ENCODE measurements at places on chromosomes 12 and 14.

- H3K4me3 ChIP-seq: no peak overlapping the region
- H3K4me1 ChIP-seq: no peaks in the 10 kb centered on the region
- H3K27me3 ChIP-seq: no peaks in the 10 kb centered on the region
- no peak for DNase-seq
These were observed 161.6 kb downstream of the CACNA1C start for GRCh38 chr12:2214411-2214810.

DNA sequence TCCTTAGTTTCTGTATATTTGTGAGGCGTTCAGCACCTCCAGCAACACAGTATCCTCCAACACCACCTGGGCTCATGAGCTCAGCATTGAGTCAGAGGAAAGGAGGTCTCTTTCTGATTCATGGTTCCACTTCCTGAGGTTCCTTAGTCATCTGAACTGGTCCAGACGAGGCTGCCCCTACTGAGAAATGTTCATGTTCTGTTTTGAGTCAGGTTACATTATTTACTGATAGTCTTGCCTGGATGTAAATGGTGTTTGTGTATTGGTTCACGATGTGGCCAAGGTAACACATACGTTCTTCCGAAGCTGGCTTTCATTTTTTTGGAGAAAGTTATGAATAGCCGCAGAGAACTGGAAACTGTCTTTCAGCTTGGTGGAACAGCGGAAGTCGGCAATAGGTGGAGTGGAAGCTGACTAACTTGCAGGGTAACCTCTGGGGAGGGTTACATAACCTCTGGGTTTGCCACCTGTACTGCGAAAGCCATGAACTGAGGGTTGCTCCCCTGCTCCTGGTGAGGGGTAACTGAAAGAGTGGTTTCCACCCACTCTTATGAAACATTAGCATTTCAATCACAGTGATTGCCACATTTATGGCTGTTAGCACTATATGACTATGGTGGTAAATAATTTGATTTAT, 42.2 kb upstream of the MANSC4 start:
- no peaks in the 10 kb centered on the region for H3K27me3 ChIP-seq
- no peak overlapping the region for H3K27ac ChIP-seq
- H3K36me3 ChIP-seq: no peaks in the 10 kb centered on the region
- H3K4me1 ChIP-seq: no peaks in the 10 kb centered on the region

- no peak overlapping the region for H3K4me3 ChIP-seq
- H3K27ac ChIP-seq: no peak overlapping the region
These were observed 23.3 kb downstream of the OR10G3 start for GRCh38 chr14:21556378-21557083.

DNA sequence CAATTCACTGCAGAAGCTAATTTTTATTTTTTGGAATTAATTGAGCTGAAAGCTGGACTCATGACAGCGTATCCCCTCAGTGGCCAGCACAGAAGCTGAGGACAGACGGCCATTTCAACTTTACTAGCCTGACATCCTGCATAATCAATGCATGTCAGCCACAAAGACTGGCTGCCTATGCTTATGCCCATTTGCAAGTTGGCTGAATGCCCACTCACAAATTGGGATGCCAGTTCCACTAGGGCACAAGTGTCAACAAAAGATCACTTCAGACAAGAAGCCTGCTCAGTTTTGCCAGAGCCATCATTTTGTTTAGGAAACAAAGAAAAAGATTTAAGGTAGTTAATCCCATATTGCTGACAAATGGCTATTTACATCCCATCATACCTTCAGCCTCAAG, 417.6 kb downstream of the NOVA1 start:
- H3K4me1 ChIP-seq: no peaks in the 10 kb centered on the region
- H3K36me3 ChIP-seq: no peaks in the 10 kb centered on the region
- no peak overlapping the region for H3K27ac ChIP-seq
- H3K4me3 ChIP-seq: no peak overlapping the region

GRCh38 chr12:52285851-52286530, 5.3 kb downstream of the KRT81 start:
- DNase-seq: no peak
- H3K27me3 ChIP-seq: peaks cover 6% of the 10 kb centered on the region
- no peak overlapping the region for H3K4me3 ChIP-seq
- H3K27ac ChIP-seq: no peak overlapping the region
- no peaks in the 10 kb centered on the region for H3K4me1 ChIP-seq

GRCh38 chr12:6273205-6273540, 37.3 kb upstream of the PLEKHG6 start:
- peak overlapping the region; percentile 70 for H3K27ac ChIP-seq
- H3K4me1 ChIP-seq: peaks cover 18% of the 10 kb centered on the region
- DNase-seq: no peak
- no peaks in the 10 kb centered on the region for H3K27me3 ChIP-seq

DNA sequence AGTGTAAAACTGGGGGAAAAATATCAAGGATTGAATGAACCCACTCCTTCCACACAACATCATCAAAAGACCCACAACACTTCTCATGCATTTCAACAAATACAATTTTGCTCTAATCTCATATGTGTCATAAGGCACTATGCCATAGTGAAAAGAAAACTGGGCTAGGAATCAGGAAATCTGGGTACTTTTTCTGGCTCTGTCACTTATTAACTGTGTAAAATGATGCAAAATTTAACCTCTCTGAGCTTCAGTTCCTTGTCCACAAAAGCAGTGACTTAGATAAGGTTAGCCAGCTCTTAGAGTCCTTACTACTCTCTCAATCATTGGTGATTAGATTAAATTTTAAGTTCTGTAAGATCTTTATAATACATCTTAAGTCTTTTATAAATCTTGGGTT, 250.5 kb upstream of the SOX5 start:
- no peaks in the 10 kb centered on the region for H3K4me1 ChIP-seq
- DNase-seq: no peak
- no peaks in the 10 kb centered on the region for H3K27me3 ChIP-seq

GRCh38 chr12:62732861-62733427, 202.0 kb downstream of the PPM1H start:
- H3K36me3 ChIP-seq: no peaks in the 10 kb centered on the region
- DNase-seq: no peak
- H3K4me1 ChIP-seq: 0 out of 2 replicates have a peak, but pooled peaks cover 6% of the 10 kb centered on the region
- no peak overlapping the region for H3K27ac ChIP-seq

- 0 out of 2 replicates have a peak, but pooled peaks cover 4% of the 10 kb centered on the region for H3K27me3 ChIP-seq
- H3K27ac ChIP-seq: no peak overlapping the region
- H3K36me3 ChIP-seq: no peaks in the 10 kb centered on the region
- DNase-seq: no peak
- H3K4me3 ChIP-seq: no peak overlapping the region
- H3K4me1 ChIP-seq: no peaks in the 10 kb centered on the region
These were observed 1.7 kb downstream of the VSIG10 start for GRCh38 chr12:118102070-118102469.

DNA sequence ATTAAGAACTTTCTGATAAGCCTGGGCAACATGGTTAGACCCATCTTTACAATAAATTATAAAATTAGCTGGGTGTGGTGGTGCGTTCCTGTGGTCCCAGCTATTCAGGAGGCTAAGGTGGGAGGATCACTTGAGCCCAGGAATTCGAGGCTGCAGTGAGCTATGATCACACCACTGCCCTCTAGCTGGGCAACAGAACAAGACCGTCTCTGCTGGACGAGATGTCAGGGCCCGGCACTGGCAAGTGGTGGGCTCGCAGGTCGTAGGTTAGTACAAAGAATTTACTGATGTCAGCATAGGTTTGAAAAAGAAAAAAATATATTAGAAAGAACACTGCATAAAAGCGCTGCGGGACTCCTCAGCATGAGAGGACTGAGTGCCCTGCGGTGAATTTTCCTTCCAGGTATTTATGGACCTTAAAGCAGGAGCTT, 15.7 kb upstream of the VSIG10 start:
- no peak for DNase-seq
- no peak overlapping the region for H3K4me3 ChIP-seq
- H3K4me1 ChIP-seq: no peaks in the 10 kb centered on the region
- no peak overlapping the region for H3K27ac ChIP-seq
- no peaks in the 10 kb centered on the region for H3K36me3 ChIP-seq

- DNase-seq: no peak
- no peaks in the 10 kb centered on the region for H3K36me3 ChIP-seq
- no peak overlapping the region for H3K4me3 ChIP-seq
- H3K27me3 ChIP-seq: no peaks in the 10 kb centered on the region
- peak overlapping the region; percentile 77 for H3K27ac ChIP-seq
These were observed 8.1 kb upstream of the IRF2BPL start for GRCh38 chr14:77036484-77037214.

DNA sequence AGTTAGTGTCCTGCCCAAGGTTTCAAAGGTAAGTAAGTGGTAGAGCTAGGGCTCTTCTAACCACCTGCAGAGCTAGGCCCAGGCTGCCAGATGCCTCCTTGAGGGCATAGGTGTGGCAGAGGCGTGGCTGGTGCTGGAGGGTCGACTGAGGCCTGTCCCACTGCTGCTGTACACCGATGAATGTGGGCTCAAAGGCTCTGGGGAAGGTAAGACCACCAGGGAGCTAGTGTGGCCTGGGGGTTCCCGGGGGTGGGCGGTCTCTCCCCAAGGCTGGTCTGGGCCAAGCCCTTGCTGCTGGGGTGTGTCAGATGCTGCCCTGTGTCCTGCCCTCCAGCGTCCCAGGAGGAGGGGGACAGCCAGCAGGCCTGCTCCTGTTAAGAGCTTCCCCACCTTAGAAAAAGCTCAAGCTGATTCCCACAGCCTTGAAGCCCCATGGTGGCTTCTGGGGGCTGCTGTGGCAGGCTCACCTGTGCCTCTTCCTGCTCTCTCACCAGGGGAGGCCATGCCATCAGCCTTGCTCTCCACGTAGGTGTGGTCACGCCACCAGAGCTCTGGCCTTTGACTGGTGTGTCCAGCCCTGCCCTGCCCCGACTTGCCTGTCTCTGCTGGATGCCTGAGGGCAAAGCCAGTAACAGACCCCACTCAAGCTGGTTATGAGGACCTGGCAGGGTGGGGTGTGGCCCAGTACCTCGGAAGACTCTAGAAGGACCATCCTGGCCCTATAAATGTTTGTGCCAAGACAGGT, 36.8 kb downstream of the SH2B3 start:
- H3K27ac ChIP-seq: no peak overlapping the region
- DNase-seq: no peak
- no peak overlapping the region for H3K4me3 ChIP-seq
- no peaks in the 10 kb centered on the region for H3K36me3 ChIP-seq
- H3K27me3 ChIP-seq: no peaks in the 10 kb centered on the region
- peaks cover 39% of the 10 kb centered on the region for H3K4me1 ChIP-seq

DNA sequence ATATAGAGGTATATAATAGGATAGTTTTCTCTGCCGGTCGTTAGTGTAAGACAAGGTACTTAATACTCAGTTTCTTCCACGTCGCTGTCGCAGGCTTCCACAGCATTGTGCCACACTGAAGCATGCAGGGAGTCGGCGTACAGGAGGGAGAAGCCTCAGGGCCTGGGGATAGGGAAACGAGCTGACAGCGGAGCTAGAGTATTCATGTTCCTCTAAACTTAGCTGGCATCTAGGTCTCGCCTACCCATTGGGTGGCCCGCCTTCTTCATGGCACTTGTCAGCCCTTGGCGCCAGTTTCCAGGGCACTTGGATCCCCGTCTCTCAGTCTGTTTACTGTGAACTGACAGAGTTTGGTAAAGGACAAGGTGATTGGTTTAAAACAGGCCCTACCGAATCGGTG, 73.6 kb downstream of the GNS start:
- H3K27ac ChIP-seq: no peak overlapping the region
- no peak for DNase-seq
- no peaks in the 10 kb centered on the region for H3K36me3 ChIP-seq
- no peak overlapping the region for H3K4me3 ChIP-seq
- no peaks in the 10 kb centered on the region for H3K4me1 ChIP-seq

- no peaks in the 10 kb centered on the region for H3K36me3 ChIP-seq
- peaks cover 9% of the 10 kb centered on the region for H3K4me1 ChIP-seq
- DNase-seq: no peak
- H3K27me3 ChIP-seq: no peaks in the 10 kb centered on the region
- H3K27ac ChIP-seq: no peak overlapping the region
- no peak overlapping the region for H3K4me3 ChIP-seq
These were observed 26.1 kb upstream of the PPP2R5C start for GRCh38 chr14:101735453-101735852.

DNA sequence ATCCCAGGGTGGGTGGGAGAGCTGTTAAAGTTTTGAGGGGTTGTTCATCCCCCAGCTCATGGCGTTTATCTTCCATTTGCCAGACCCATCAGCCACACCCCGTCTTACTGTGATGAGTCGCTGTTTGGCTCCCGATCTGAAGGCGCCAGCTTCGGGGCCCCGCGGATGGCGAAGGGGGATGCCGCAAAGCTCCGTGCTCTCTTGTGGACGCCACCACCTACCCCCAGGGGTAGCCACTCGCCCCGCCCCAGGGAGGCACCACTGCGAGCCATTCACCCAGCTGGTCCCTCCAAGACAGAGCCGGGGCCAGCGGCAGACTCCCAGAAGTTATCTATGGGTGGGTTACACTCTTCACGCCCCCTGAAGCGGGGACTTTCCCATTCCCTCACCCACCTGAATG, 5.7 kb downstream of the RITA1 start:
- no peak overlapping the region for H3K27ac ChIP-seq
- no peak for DNase-seq
- no peak overlapping the region for H3K4me3 ChIP-seq
- H3K4me1 ChIP-seq: peaks cover 5% of the 10 kb centered on the region
- H3K27me3 ChIP-seq: no peaks in the 10 kb centered on the region

GRCh38 chr14:72744416-72745120, 149.3 kb downstream of the DPF3 start:
- no peaks in the 10 kb centered on the region for H3K27me3 ChIP-seq
- no peak overlapping the region for H3K4me3 ChIP-seq
- no peaks in the 10 kb centered on the region for H3K36me3 ChIP-seq

DNA sequence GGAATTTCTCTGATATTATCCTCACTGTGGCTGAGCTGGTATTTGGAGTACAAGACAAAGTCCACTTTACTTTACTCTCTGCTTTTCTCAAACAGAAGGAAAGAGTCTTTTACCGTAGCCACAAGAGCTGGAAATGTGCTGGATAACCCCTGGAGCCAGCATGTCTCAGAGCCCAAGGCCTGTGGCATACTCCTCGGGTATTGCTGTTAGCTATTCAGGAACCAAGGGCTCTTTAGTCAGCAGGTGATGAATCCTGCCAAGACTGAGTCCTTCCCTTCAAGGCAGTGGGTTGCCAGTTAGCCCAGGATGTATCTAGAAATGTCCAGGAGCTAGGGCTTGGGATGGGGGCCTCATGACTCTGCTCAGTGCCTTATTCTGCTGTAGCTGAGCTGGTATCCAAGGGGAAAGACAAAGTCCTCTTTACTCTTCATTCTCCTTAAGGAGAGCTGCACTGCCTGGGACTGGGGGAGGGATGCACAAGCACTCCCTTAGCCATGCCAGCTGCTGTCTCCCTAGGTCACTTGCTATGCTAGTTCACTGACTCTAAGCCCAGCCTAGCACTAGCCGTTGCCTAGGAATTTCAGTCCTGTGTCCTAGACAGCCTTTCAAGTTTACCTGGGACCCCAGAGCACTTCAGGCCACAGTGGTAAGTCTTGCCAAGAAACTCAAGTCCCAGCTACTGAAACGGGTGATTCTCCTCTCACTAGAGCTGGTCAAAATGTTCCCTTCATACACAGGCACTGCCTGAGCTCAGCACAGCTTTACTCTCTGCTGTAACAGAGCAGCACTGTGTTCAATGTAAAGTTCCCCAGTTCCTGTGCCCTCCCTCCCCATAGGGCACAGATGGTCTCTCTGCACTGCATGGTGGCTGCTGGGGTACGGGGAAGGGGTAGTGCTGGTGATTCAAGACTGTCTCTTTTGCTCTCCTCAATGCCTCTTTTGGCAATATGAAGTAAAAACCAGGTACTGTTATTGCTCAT, 136.4 kb downstream of the SLC35F4 start:
- H3K27ac ChIP-seq: no peak overlapping the region
- H3K27me3 ChIP-seq: no peaks in the 10 kb centered on the region
- no peak for DNase-seq
- no peak overlapping the region for H3K4me3 ChIP-seq
- H3K36me3 ChIP-seq: no peaks in the 10 kb centered on the region

All from MM.1S (cell line).